ENCODE measurements at places on chromosomes 5 and 9.

DNA sequence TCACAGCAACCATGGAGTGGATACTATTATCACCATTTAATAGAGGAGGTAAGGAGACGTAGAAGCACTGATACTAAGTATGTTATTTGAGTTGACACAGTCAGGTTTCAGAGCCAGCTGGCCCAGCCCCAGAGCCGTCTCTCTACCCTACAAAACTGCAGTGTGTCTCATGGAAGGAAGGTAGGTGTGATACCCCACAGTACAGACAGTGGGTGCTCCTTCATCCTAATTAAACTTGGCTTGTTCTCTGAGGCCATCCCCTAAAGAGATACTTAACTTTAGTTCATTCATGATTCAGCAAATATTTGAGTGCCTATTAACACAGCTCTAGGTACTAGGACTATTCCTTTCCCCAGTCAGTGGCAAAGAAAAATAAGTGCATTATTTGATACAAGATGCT, 22.6 kb downstream of the PIP5K1B start:
- no peak for DNase-seq

GRCh38 chr9:99595796-99596195, 225.9 kb upstream of the NR4A3 start:
- DNase-seq = no peak

DNA sequence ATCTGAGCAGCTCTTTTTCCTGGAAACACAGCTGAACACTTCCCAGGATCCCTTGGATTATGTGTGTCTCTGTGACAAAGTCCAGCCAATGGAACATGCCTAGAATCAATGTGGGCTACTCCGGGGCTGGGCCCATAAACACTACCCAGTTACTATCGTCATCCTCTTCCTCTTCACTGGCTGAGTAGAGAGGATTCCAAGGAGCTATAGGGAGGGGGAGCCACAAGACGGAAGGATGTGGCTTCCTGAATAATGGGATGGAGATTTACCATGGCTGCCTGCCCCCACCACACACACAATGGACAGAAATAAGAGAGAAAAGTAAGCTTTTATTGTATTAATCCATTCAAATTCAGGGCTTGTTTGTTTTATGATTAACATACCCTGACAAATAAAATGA, 22.1 kb upstream of the TAS2R1 start:
- no peak for DNase-seq

DNA sequence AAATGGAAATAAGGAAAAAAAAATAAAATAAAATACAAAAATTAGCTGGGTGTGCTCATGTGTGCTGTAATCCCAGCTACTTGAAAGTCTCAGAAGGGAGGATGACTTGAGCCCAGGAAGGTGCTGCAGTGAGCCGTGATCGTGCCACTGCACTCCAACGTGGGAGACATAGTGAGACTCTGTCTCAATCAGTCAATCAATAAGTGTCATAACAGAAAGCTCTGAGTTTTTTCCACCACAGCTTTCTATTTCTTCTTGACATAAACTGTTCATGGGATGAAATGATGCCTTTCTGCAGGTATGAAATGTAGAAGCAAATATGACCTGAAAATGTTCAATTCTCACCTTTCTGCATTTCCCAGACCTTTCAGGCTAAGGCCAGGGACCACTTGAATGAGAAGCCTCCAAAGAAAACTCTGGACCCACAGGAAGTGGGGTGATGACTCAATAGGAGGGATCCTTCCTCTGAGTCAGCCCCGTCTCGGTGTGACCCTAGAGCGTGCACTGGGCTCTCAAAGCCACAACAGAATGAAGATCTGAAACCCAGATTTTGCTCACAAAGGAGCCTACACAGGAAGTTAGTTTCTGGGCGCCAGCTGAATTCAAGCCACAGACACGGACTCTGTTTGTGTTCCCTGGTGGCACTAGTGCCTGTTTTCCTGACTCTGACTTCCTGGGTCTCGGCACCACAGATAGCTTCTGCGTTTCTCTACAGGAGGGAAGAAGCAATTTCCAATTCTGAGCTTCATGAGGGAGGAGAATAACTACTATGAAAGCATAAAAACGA, 62.0 kb downstream of the ANKH start:
- peak; percentile 38 for DNase-seq

GRCh38 chr5:34811706-34812105, 27.3 kb upstream of the TTC23L start:
- no peak for DNase-seq

GRCh38 chr5:40652441-40653220, 27.1 kb upstream of the PTGER4 start:
- DNase-seq = no peak

GRCh38 chr5:68408345-68408871, 192.9 kb downstream of the PIK3R1 start:
- no peak for DNase-seq

DNA sequence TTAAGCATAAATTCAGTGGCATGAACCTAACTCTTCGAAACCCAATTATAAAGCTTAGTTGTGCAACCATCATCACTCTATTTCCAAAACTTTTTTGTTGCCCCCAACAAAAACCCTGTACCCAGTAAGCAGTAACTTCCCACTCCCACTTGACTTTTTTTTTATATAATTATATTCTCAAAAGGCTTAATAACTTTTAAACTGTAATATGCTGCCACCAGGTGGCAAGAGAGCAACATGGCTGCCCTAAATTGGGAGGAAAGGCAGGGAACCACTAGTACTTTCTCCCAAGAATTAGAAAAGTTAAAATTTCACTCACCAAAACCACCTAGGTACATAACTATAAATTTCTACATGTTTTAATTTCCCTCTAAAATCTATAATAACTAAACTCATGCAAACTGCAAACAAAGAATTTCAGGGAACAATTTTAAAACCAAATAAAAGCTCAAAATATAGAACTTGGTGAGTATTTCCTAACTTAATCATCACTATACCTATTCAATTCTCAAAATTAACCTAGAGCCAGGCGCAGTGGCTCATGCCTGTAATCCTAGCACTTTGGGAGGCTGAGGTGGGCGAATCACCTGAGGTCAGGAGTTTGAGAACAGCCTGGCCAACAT, 50.2 kb upstream of the RNF38 start:
- DNase-seq = no peak

DNA sequence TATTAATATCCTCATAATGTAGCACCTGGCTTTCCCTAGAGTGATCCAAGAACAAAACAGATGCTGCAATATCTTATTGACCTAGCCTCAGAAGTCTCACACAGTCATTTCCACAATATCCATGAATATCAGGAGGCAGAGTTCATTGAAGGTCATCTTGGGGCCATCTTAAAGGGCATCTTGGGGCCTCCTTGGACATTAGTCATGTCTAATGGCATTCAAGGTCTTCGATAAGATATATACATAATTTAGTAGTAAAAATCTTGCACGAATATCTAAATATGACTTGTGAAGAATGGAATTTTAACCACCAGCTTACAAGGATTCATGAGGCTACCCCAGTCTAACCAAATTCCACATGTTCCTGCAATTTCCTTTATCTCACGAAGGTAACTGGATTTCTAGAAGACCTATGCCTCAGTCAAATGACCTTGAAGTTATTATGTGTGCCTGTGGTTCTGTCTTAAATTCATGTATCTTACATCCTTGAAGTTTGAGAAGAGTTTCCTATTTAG, 163.6 kb upstream of the SPEF2 start:
- no peak for DNase-seq

GRCh38 chr9:32351845-32352244, 32.6 kb upstream of the ACO1 start:
- DNase-seq = no peak

- no peak for DNase-seq
Observed at GRCh38 chr9:27029186-27029585, 23.7 kb upstream of the LRRC19 start.

DNA sequence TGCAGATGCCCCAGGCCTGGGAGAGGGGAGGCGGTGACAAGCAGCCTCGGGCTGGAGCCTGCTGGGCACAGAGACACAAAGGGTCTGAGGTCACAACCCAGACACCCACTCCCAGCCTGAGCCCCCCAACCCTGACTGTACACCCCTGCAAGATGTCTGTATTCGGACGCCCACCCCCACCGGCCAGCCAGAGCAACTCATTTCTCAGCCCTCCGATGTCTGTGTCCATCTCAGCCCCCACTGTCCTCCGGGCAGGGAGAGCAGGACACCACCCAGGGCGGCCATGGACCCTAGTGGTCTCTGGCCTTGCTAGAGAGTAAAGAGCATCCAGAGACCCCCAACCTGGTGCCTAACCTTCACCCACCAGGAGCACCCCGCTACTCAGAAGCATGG, 3.9 kb downstream of the LCN12 start:
- DNase-seq = no peak

DNA sequence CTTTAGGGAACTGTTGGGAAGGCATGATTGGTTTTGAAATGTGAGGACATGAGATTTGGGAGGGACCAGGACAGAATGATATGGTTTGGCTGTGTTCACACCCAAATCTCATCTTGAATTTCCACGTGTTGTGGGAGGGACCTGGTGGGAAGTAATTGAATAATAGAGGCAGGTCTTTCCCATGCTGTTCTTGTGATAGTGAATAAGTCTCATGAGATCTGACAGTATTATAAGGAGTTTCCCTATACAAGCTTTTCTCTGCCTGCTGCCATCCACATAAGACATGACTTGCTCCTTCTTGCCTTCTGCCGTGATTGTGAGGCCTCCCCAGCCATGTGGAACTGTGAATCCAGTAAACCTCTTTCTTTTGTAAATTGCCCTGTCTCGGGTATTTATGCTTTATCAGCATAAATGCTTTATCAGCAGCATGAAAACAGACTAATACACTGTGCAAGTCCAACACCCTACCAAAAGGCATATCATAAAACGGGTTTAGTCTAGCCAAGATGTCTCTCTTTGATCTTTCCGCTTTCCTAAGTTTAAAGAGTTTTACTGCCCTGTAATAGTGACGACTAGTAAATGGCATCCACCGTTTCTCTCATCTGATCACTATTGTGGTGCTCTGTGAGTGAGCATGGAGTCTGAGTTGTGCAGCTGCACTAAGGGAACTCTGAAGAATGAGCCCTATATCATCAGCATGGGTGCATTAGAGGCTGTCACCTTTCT, 12.9 kb upstream of the ZNF782 start:
- no peak for DNase-seq

GRCh38 chr5:16759147-16759773, 142.5 kb upstream of the RETREG1 start:
- no peak for DNase-seq

- no peak for DNase-seq
Observed at GRCh38 chr9:135214054-135214640, 126.7 kb downstream of the OLFM1 start.

DNA sequence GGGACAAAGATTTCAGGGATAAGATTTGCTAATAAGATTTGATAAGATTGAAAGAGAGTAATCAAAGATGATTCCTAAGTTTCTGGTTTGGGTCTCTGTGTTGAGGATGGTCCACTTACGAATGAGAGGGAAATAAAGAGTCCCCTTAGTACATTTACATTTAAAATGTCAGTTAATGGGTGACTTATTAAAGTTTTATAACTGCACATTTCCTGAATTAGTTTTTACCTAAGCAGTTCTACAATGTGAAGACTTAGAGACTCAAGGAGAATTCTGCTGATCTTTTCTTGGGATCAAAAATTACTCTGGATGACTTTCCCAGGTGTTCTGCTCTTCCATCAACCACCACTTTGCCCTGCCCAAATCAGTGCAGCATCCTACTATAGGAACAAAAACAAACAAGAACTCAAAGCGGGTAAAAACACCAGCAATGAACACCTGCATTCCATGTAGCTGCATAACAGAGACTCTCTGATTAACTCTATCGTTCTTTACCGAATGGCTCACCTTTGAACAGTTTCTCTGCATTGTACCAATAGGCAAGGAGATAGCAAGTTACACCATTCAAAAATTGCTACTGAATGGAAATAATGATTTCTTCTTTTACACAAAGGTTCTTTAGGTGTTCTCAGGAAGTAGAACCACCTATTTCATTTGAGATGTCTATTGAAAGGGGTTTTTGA, 65.3 kb downstream of the PRLR start:
- no peak for DNase-seq

DNA sequence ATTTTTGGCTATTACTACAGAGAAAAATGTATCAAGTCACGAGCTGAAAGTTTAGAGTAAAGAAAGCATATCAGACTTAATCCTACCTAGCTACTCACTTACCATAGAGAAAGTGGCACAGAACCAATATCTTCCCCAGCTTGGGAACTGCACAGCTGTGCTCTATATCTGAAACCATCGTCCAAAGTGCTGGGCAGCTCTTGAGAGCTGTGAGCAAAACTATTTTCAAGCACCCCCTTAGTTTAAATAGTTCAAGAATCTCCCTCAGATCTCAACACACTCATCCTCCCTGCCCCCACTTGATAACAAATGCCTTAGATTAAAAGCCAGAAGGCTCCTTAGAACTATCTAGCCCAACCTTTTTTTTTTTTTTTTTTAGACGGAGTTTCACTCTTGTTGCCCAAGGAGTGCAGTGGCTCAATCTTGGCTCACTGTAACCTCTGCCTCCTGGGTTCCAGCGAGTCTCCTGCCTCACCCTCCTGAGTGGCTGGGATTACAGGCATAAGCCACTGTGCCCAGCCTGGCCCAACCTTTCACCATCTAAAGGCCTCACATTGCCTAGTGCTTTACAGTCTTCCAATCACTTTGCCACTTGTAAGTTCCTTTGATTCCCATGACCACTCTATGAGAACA, 94.2 kb upstream of the APC start:
- no peak for DNase-seq

GRCh38 chr5:151107084-151107483, 26.2 kb upstream of the TNIP1 start:
- no peak for DNase-seq

DNA sequence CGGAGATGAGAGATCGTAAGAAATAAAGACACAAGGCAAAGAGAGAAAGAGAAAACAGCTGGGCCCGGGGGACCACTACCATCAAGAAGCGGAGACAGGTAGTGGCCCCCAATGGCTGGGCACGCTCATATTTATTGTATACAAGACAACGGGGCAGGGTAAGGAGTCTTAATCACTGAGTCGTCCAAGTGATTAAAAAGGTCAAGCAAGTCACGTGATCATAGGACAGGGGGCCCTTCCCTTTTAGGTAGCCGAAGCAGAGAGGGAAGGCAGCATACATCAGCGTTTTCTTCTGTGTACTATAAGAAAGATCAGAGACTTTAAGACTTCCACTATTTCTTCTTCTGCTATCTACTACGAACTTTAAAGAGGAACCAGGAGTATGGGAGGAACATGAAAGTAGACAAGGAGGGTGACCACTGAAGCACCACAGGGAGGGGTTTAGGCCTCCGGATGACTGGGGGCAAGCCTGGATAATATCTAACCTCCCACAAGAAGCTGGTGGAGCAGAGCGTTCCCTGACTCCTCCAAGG, 24.6 kb upstream of the QSOX2 start:
- no peak for DNase-seq

- no peak for DNase-seq
Observed at GRCh38 chr9:3894772-3895171, 369.0 kb upstream of the RFX3 start.

- DNase-seq = no peak
Observed at GRCh38 chr5:144139586-144139985, 30.9 kb downstream of the YIPF5 start.

GRCh38 chr5:116176121-116176520, 91.3 kb downstream of the COMMD10 start:
- DNase-seq = no peak

DNA sequence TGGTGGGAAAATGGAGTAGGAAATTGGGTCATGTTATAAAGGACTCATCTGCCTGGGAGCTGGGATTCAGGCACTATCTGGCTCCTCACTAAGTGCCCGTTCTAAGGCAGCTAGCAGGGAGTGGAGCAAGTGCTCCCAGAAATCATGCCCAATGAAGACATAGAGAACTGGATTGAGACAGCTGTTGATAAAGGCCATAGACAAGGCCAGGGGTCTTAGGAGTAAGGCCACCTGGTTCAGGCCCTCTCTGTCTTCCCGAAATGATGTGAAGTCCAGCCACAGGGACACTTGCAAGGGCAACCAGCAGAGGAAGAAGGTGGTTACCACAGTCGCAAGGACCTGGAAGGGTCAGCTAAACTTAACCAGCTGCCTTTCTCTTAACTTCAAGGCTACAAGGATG, 20.1 kb upstream of the SPINK1 start:
- DNase-seq = no peak
